ENCODE measurements at places on chromosomes 11 and 22.

DNA sequence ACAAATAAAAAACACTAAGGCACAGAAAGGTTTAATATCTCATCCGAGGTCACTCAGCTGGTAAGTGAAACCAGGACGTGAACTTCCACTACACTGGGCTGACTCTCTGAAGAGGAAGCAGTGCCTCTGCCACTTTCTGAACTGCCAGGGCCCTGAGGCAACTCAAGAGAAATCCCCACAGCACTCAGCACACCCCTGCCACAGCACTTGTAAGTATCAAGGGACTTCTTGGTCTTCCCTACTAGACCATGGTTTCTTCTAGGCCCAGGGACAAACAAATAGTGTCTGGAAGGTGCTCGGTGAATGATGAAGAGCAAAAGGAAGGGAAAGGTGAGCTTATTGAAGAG lies 49.7 kb downstream of the RPL27A start:
- DNase-seq = no peak

- no peak for DNase-seq
Observed at GRCh38 chr11:3221408-3222002, 2.9 kb upstream of the MRGPRG start.

DNA sequence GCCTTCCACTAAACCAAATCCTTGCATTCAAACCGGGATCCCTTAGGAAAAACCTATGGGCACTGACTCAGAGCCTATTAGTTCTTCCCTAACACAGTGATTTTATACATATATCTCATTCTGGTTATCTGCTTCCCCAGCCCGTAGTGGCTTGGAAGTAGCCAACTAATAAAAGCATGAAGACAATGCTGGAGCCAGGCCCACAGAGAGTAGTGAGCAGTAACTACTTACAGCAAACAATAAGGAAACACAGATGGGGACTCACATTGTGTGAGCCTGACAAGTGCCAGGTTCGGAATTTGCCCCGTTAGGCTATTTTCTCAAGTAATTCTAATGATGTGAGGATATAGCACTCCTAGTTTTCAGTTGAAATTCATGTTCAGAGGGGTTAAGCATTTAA lies 83.3 kb upstream of the OR5AK2 start:
- no peak for DNase-seq

DNA sequence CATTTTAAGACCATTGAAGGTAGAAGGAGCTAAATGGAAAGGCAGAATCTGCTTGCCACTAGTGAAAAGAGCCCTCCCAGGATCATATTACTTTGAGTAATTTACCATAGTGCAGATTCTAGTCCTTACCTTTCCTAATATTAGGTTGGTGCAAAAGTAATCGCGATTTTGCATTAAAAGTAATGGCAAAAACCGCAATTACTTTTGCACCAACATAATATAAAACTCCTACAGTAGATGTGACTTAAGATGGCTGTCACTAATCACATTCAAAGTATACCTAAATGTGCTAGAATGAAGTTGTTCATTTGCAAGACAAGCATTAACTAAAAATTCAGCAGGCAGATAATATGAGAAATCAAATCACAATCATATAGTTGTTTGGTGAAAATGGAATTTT lies 38.1 kb upstream of the ARL14EP start:
- no peak for DNase-seq

DNA sequence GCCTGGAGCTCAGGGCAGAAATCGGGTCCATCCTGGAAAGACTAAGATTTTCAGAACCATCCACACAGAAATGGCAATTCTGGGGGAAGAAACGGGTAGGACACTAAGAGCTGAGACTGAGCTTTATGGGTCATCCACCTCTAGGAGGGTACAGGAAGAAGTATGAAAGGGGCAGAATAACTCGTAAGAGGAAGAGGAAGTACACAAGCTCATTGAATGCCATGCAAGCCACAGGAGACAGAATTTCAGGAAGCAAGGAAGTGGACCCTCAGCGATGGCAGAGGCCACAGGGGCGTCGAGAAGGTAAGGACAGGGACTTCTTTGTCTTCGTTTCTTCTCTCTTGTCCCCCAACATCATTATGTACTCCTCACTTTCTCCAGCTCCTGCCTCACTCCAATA lies 169.6 kb downstream of the MAML2 start:
- DNase-seq = no peak

GRCh38 chr22:46240907-46241306 lies 9.2 kb downstream of the CDPF1 start:
- DNase-seq = no peak

DNA sequence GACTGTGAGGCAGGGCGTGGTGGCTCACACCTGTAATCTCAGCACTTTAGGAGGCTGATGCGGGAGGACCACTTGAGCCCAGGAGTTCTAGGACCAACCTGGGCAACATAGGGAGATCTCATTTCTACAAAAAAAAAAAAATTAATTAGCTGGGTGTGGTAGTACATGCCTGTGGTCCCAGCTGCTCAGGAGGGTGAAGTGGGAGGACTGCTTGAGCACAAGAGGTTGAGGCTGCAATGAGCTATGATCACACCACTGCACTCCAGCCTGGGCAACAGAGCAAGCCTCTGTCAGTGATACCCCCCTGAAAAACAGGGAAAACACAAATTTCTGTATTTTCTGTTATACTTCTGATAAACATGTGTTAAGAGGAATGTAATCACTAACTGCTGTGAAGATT lies 57.8 kb upstream of the ARHGAP32 start:
- DNase-seq = no peak

- no peak for DNase-seq
Observed at GRCh38 chr22:45204819-45205218, 35.9 kb downstream of the KIAA0930 start.

DNA sequence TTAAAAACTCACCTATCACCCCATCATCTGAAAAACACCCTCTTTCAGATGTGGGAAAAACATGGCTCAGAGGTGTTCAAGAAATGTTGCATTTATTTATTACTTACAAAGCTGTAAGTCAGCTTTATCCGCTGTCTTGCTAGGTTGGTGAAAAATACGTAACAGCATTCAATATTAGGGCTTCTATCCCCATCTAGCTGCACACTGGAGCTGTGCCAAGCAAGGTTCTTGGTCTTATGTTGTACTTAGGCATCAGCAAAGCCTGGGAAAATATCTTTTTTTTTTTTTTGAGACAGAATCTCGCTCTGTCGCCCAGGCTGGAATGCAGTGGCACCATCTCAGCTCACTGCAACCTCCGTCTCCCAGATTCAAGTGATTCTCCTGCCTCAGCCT lies 7.5 kb downstream of the SERPING1 start:
- no peak for DNase-seq

DNA sequence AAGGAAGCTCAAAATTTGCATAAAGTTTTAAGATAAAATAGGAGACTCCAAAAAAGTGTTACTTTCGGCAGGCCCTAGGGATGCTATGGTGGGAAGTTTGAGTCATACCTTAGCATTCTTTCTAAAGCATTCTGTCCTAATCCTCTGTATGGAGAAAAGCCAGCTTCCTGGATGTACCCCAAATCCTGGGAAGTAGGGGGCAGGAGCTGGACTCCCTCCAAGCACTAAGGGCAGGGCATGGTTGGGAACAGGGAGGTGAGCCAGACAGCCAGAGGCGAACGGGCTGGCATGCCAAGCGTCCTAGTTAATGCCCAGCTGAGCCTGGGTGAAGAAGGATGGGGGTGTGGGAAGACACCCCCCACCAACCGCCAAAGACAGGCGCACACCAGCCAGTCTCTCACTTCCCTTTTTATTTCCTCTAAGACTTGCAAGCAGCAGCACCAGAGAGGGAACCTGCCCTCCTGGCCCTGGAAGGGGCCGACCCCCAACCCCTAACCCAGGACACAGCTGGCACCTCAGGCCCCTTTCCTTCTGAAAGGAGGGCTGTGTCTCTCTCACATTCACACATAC lies 23.9 kb downstream of the RTN4RL2 start:
- no peak for DNase-seq

- DNase-seq = no peak
Observed at GRCh38 chr11:1754376-1755150, 4.2 kb upstream of the IFITM10 start.

- no peak for DNase-seq
Observed at GRCh38 chr11:61278001-61278470, 17.1 kb downstream of the VWCE start.

DNA sequence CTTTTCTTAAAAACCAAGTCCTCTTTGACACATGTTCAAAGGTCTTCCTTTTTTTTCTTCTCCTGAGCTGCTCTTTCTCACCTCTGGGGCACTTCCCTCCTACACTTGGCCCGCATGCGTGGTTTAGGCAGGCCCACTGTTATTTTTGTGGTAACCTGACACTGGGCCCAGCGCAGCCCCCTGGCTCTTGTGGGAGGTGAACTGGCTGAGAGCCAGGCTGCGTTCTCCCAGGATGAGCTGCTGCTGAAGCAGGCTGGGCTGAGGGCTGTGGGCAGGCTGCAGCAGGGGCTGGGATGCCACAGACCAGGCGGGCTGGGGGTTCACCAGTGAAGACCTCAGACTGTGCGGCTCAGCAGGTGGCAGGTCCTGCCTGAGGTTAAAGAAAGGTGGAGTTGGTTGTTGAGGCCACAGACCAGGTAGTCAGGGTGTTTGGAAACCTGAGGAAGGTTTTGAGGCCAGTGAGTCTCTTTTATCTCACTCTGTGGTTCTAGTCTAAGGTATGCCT lies 72.4 kb downstream of the TEAD1 start:
- peak; percentile 78 for DNase-seq

GRCh38 chr11:61587541-61587941 lies 6.7 kb upstream of the SYT7 start:
- DNase-seq = no peak

GRCh38 chr11:10594407-10594806 lies 25.9 kb upstream of the LYVE1 start:
- no peak for DNase-seq

DNA sequence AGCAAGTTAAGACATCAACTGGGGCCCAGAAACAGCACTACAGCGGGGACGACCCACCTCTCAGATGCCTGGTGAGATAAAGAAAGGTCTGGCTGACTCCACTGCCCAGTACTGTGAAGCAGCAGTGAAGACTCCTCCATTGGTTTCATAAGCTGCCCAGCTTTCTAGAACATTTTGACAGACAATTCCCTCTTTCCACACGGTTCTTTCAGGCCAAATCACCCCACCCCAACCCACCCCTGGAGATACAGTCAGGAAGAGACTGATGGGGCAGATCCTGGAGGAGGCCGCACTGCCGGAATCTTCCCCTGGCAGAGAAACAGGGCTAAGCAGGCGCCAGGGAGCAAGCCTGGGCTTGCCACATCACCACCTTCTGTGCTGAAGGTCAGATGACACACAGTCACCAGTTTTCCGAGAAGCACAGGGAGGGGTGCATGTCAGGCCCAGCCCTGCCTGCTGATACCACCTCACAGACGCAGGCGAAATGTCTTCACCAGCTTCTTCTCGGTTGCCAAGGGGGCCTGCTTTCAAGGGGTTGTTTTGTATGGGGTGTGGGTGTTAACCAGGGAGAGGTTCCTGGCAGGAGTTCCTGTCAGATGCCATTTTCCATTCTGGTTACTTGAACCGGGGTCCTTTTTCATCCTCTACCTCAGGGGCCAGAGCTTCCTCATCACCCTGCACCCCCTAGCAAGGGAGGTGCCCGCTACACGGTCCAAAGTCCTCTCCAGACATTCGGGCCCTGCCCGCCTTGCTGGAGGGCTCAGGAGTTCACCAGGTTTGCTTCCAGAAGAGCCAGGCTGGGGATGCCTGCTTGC lies 1.4 kb upstream of the NEAT1 start:
- peak; percentile 52 for DNase-seq

DNA sequence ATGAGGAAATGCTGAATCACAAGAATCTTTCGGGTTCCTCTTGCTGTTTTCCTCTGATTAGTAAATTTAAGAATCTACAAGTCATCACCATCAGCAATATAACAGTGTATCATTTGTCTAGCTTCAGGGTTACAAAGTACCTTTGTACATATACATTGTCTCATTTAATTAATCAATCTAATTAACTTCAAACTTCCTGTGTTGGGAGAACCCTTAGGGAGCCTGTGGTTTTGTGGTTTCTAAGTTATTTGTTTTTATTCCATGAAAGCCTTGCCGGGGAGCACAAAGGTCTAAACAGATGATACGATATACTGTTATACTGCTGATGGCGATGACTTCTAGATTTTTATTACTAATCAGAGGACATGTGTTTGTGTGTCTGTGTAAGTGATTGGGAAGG lies 41.0 kb downstream of the TIMP3 start:
- no peak for DNase-seq

DNA sequence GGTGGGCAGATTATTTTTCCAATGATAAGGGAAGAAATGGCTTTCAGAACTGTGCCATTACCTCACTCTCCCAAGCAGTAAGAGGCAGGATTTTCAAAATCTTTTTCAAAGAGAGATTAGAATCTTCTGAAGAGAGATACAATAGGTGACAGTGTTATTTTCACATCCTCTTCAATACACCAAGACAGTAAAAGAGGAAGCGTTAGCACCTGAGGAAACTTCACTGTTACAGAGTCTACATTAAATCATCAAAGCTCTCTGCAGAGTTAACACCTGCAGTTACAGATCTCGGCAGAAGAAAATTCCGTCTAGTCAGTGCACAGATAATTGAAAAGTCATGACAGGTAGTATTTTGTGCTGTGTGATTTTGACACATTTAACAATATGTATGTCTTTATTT lies 144.9 kb downstream of the PGR start:
- DNase-seq = no peak

- no peak for DNase-seq
Observed at GRCh38 chr22:20237480-20238440, 30.4 kb downstream of the RTN4R start.

DNA sequence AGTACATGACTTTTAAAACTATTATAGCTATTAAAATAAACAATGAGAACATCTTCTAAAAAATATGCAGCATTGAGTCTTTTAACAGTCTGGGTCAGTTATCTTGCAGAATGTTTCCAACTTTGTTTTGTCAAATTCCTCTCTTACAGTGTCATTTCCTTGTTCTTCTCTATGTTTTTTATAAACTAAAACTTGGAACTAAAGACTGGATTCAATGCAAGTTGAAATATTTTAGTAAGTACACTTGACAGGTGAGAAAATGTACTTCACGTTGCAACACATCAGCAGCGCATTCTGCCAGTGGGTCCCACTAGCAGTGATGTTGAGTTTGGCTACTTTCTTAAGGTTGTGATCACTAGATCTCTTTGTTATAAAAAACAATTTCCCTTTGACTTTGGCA lies 1407.6 kb upstream of the RAG2 start:
- no peak for DNase-seq

GRCh38 chr11:133843454-133843987 lies 1.8 kb downstream of the SPATA19 start:
- no peak for DNase-seq
